ENCODE measurements at places on chromosomes 12 and 14.
A peak's percentile ranks its signal among the peaks of the same experiment; 100 is the strongest.

DNA sequence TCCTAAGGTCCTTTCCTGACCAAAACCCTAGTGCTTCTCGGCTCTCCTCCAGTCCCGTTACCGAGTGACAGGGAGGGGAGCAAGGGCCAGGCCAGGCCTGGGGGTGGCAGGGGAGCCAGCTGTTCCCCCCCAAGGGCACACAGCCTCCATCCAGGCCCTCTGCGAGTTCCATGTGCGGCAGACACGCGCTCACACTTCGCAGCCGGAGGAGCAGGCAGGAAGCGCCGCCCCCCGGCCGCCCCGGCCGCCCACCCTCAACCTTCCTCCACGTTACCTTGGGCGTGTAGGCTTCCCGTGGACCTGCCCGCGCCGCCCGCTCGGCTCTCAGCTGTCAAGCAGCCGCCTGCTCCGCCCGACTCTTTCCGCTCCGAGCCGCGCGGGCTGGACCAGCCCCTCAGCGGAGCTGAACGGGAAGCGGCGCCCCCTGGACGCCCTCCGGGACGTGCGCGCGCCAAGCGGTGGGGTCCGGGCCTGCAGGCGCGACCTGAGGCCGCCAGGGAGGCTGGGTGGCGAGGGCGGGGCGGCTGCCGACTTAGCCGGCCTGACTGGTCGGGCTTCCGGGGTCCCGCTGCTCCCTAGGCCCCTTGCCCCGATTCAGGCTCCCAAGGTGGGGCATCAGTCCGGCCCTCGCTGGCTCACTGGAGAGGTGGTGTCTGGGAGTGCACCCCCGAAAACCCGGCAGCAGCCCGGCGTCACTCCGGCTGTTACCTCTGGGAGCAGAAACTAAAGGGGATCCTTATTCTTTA, at the start of gene CRACR2A:
Gene CRACR2A, minus strand, starts transcription at position 369 of the 746 bp plus-strand sequence. CDS start 56,110 bp downstream, outside the sequence.
- peak; percentile 10 for DNase-seq

DNA sequence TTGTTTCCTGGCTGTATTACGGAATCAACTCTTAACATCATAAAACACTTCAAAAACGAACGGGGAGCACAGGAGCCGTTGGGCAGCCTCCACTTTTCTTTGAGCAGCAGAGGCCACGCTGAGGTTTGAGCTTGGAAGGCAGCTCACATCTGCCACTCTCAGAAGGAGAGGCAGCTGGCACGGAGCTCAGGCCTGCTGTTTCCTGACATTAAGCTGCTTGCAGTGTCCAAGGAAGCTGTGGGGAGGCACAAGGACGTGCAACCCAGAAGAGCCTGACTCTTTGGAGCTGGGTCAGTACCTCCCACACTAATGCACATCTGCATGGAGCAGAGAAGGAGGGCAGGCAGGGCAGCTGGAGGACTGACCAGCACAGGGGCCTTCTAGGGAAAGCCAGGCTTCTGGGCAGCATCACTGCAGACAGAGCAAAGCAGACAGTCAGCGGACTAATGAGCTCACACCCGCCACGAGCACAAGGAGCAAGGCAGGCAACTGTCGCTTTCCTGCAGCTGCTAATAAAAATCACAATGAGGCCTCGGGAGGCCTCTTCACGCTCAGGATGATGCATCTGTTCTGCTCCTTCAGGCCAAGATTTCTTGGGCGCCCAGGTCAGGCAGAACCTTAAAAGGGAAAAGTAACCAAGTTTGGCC, 211.1 kb downstream of the GLT1D1 start:
- DNase-seq, result no peak

DNA sequence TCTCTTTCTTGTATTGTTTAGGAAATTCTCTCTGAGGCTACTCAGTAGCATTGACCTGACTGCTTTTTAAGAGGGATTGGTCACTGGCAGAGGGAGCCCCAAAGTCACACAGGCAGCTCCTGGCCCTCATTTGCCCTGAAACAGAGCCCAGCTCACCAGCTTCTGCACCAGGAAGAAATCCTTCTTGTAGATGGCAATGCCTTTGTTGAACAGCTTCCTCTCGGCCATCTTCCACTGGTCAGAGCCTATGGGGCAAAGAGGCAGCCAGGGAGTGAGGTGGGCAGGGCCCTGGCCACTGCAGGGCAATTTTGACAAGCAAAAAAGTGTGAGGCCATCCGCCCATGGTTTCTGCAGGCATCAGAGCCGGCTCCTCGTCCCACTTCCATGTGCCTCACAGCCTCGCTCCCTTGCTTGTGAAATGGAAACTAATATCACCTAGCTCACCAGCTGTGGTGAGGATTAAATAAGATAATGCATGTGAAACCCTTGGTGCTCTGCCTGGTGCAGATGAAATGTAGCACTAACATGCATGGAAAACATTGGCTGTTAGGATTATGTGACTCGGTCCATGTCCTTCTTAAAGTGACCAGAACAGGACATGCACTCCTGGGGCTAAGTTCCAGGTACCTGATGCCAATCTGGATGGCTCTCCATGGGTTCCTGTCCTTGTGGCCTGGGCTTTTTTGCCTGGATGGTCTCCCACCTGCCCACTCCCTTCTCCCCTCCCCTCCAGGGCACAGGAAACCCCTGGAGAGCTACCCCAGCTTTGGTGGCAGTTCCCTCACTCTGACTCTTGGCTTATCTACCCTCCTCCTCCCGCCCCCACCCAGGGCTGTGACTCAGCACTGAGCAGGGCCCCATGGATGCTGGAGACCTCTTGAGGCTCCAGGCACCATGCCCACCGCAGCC, 11.2 kb upstream of the PNMA1 start:
- DNase-seq, result no peak

DNA sequence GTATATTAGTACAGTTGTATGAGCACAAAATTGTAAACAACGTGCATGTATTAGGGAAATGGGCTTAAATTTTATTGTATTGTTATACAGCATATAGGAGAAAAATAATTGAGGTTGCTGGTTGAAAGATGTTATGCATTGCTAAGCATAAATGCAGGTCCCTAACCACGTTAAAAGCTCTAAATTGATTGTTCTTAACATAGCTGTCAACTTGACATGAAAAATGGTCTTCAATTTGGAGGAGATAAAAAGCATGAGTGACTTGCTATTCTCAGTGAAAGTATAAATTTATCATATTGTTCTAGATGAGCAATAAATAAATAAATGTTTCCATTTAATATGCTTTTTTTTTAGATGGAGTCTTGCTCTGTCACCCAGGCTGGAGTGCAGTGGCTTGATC, 506.6 kb upstream of the ATXN7L3B start:
- DNase-seq, result no peak

DNA sequence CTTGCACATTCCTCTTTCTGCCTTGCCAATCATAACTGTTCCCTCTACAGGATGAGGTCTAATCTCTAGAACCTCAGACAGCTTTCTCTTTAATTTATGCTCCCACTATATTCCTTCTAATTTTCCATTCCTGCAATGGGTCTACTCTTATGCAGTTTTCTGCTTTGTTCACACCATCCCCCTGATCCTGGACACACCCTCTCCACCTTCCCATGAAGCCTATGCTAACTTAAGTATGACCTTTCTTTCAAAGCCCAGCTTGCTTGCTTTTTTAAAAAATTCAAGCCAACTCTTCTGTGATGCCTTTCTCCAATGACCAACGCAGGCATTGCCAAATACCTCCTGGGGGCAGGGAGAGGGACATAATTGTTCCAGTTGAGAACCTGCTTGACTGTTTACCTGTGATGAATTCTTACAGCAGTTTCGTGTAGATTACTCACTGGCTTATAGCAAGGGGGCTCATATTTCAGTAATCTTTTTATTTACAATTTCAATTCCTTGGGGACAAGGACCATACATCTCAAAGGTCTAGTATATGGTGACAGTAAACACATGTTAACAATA, 7.8 kb downstream of the SLC38A1 start:
- DNase-seq, result no peak

DNA sequence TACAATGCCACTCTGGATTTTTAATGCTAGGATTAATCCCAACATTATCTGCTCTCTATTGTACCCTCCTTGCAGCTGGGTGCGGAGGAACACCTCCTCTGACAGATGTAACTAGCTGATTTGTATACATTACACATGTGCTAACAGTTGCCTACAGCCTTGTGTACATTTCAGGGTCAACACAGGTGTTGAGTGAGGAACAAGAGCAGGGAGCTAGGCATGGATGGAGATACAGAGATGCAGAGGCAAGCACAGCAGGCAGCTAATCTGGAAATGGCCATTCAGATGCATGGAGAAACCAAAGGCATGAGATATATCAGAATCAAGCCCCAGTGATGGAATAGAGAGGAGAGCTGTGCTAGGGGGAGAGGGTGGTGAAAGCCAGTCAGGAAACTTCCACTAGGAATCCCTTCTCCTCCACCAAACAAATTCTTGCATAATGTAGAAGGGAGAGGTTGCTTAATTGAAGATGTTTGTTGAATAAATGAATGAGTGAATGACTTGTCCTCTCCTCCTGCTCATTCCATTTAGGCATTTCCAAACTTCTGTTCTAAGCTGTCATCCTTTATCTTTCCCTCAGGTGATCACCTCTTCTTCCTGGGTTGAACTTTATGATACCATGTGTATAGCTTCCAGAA, 313.2 kb downstream of the ATP23 start:
- no peak for DNase-seq

DNA sequence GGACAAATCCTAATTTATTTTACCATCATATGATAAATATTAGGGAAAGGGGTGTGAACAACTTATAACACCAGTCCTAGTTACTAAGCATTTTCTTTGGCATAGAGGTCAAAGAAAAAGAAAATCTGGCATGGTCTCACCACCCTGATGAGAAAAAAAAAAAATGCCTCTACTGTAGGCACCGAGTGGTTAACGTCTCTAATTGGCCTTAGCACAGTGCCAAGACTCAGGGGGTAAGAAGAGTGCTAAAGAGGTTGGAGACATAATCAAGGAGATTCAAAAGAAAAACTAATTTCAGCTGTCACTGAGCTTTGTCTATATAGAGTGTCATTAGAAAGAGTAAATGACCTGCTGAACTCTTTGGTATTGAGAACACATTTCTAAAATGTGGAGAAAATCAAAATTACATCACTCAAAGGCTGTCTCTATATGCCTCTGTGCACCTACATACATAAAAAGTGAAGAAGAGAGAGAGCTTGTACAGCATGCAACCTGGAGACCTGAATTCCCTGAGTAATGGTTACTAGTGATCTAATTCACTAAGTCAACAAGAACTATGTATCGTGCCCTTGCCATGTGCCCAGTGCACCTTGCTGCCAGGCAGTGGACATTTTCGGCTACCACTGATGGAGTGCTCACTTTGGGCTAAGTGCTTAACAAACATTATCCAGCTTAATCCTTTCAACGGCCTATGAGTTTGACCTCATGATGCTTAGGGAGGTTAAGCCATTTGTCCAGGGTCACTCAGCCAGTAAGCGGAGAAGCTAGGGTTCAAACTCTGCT, 113.8 kb upstream of the G2E3 start:
- DNase-seq, result no peak

DNA sequence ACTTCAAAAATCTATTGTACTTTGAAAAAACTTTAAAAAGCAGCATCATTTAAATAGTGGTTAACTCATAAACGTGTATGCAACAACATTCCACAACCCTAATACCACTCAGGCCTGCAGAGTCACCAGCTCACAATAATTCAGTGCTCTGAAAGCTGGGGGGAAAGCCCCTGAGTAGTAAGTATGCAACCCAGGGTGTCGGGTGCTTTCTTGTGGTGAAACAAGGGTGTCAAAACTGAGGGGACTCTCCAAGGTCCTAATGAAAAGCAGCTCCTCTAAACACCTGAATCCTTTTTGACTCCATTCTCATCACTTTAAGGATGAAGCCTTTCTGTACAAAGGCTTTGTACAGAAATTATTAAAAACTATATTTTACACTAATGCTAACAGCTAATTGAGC, 33.7 kb downstream of the FGFR1OP2 start:
- DNase-seq, result no peak

DNA sequence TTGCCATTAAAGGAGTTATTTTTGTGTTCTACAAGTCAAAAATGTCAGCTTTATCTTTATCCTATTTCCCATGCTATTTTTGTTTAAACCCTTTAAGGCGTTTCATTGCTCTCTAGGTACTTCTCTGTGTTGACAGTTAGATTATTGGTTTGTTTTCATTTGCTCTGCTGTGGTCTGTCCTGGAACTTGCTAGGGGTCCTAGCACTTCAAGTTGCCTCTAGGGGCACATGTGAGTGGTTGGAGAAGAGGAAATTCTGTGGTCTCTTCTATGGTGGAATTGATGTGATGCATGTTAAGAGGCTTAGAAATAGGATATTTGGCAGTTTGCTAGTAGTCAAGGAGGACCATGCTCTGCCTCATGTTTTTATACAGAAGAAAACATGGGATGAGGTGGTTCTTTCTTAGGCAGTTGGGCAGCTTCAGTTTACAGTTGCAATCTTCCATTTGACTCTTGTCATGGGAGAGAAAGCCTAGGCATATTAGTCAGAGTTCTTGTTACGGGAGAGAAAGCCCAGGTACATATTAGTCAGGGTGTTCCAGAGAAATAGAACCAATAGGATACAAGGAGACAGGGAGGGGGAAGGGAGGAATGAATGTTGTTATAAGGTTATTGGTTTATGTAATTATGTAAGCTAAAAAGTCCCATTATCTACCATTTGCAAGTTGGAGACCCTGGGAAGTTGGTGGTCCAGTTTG, 14.4 kb downstream of the TTLL5 start:
- no peak for DNase-seq

- DNase-seq, result no peak
Observed at GRCh38 chr14:77878783-77879182, 78.9 kb downstream of the ADCK1 start.

DNA sequence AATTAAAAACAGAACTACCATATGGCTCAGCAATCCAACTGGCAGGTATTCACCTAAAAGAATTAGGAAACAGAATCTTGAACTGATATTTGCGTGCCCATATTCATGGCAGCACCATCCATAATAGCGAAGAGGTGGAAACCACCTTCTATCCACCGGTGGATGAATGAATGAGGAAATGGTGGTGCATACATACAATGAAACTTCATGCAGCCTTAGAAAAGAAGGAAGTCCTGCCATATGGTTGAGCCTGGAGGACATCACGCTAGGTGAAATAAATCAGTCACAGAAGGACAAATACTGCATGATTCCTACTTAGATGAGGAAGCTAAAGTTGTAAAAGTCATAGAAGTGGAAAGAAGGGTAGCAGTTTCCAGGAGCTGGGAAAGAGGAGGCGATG, 6.6 kb downstream of the TCL1A start:
- no peak for DNase-seq

DNA sequence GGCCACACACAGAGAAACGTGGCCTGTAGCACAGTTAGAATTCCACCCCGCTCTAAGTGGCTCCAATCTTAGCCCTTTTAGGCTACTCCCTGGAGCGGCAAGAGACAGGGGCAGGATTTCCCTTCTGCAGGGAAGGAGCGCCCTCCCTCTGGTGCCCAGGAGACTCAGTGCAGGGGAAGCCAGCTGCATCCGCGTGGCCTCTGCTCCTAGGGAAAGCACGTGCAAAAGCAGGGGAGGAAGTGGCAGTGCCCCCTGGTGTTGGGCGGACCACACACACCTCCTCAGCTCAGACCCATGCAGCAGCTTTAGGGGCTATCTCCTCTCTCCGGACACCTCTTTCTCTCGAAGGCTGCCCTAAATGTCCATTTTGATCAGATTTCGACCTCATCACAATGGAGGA, 50.0 kb downstream of the SPRING1 start:
- no peak for DNase-seq

DNA sequence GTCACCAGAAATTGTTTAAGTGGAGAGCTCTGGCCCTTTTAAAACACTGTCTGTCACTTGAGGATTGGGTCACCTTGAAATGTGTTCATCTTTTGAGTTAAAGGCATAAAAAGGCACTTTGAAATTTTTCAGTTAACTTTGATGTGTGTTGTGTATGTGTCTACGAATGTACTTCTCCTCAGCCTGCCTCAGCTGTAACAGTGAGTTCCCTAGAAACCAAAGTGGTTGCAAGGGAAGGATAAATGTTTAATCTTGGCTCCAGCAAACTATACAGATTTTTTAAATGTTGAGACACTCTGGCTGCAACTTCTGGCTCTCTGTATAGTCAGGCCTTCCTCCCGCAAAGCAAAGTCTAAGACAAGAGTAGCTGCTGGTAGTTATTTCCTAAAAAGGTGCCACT, 8.3 kb downstream of the DERA start:
- DNase-seq, result no peak

All from globus pallidus (tissue), 1 donor.